ENCODE measurements at places on chromosomes 2 and 18. TPM values are rescaled to one million over a fixed set of nuclear protein-coding genes. Genes with fewer than 3 reads are reported as not detected.

Gene ADAM23
- 0.10 TPM for total RNA-seq

Gene SLC19A3
- not detected for total RNA-seq

Gene MEP1B
- not detected for total RNA-seq

Gene SERPINB10
- not detected for total RNA-seq

Gene CCDC102B
- 1.7 TPM for total RNA-seq

Gene DYSF
- total RNA-seq: 0.07 TPM

Gene PSMD14
- total RNA-seq: 76.2 TPM

Gene CHRND
- total RNA-seq: not detected

All from activated naive CD4-positive, alpha-beta T cell treated with anti-CD3 and anti-CD28 coated beads for 36 hours (primary cell).